ENCODE measurements at places on chromosomes 2 and 18. TPM values are rescaled to one million over a fixed set of nuclear protein-coding genes. Genes with fewer than 3 reads are reported as not detected.

DNA sequence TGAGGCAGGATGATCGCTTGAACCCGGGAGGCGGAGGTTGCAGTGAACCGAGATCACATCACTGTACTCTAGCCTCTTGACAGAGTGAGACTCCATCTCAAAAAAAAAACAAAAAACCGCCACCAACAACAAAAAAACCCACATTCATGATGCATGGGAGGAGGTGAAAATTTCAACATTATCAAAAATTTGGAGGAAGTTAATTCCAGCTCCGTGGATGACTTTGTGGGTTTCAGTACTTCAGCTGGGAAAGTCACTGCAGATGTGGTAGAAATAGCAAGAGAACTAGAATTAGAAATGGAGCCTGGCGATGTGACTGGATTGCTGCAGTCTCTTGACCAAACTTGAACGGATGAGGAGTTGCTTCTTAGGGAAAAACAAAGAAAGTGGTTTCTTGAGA lies 74.3 kb downstream of the PRKCE start:
- H3K4me1 ChIP-seq, result peaks cover 16% of the 10 kb centered on the region
- H3K27ac ChIP-seq, result no peak overlapping the region
- H3K36me3 ChIP-seq, result no peaks in the 10 kb centered on the region
- H3K4me3 ChIP-seq, result no peak overlapping the region
- no peak for DNase-seq

GRCh38 chr2:182066400-182067087 lies 80.9 kb downstream of the PPP1R1C start:
- no peak overlapping the region for H3K4me3 ChIP-seq
- no peaks in the 10 kb centered on the region for H3K4me1 ChIP-seq
- H3K36me3 ChIP-seq, result no peaks in the 10 kb centered on the region
- H3K27ac ChIP-seq, result no peak overlapping the region
- DNase-seq, result no peak

GRCh38 chr2:36740061-36740460 lies 43.6 kb downstream of the VIT start:
- no peaks in the 10 kb centered on the region for H3K4me1 ChIP-seq
- H3K4me3 ChIP-seq, result no peak overlapping the region
- H3K36me3 ChIP-seq, result no peaks in the 10 kb centered on the region
- DNase-seq, result no peak

GRCh38 chr18:77004555-77005380 lies 127.8 kb downstream of the MBP start:
- H3K36me3 ChIP-seq, result peaks cover 3% of the 10 kb centered on the region
- no peaks in the 10 kb centered on the region for H3K27me3 ChIP-seq
- H3K4me1 ChIP-seq, result peaks cover 31% of the 10 kb centered on the region
- H3K27ac ChIP-seq, result no peak overlapping the region

GRCh38 chr2:133733901-133734255 lies 165.6 kb upstream of the NCKAP5 start:
- no peaks in the 10 kb centered on the region for H3K27me3 ChIP-seq
- DNase-seq, result no peak
- H3K27ac ChIP-seq, result no peak overlapping the region
- H3K4me1 ChIP-seq, result no peaks in the 10 kb centered on the region
- no peaks in the 10 kb centered on the region for H3K36me3 ChIP-seq

DNA sequence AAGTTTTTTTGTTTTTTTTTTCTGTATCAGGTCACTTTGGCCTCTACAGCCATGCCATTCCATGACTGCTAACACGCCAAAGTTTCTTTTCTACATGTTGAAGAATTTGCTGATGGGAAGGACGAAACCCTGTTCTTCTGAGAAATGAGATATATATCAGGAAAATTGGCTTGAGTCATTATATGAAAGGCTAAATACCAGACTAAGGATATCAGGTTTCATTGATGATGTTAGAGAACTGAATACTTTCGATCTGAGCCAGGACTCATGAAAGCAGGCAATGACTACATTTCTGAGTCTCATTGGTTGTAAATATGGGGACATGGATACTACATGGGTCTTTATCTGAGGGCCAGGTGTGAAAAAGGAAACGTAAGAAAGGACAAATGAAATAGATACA lies 181.4 kb downstream of the OSR1 start:
- no peaks in the 10 kb centered on the region for H3K4me1 ChIP-seq
- H3K36me3 ChIP-seq, result no peaks in the 10 kb centered on the region
- no peak overlapping the region for H3K4me3 ChIP-seq
- H3K27ac ChIP-seq, result no peak overlapping the region
- no peaks in the 10 kb centered on the region for H3K27me3 ChIP-seq

GRCh38 chr18:73959352-73959751 lies 188.3 kb downstream of the FBXO15 start:
- H3K4me1 ChIP-seq, result peaks cover 14% of the 10 kb centered on the region
- no peak overlapping the region for H3K27ac ChIP-seq
- DNase-seq, result no peak
- H3K27me3 ChIP-seq, result no peaks in the 10 kb centered on the region

UGT1A10 gene
- not detected for total RNA-seq

DNA sequence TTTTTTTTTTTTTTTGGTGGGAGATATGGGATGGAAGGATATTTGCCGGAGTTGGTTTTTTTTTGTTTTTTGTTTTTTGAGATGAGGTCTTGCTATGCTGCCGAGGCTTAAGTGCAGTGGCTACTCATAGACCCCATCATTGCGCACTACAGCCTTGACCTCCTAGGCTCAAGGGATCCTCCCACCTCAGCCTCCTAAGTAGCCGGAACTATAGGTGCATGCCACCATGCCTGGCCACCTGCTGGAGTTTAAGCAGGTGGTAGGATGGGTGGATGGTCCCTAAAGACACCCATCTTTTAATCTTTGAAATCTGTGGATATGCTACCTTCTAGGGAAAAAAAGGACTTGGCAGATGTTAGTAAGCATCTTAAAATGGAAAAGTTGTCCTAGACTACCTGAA lies 169.8 kb downstream of the TGIF1 start:
- peaks cover 32% of the 10 kb centered on the region for H3K4me1 ChIP-seq
- no peak for DNase-seq
- H3K36me3 ChIP-seq, result no peaks in the 10 kb centered on the region
- H3K27ac ChIP-seq, result no peak overlapping the region

DNA sequence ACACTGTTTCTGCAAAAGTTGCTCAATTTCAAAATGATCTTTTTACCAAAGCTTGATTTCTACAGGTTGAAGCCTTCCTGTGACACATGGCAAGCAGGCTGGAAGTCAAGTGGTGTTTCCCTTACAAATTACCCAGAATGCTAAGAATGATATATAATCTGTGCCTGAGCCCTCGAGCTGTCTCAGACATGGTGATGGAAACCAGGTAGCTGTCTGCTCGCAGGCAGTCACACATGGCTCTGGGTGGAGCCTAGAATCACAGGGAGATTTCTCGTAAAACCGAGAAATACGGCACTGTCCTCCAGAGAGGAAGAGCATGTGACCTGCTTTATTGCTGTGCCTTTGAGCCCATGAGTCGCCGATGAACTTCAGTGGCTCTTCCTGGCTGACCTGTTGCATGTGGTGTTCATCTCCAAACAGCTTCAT lies 392.9 kb downstream of the ZNF521 start:
- no peaks in the 10 kb centered on the region for H3K4me1 ChIP-seq
- no peak for DNase-seq
- H3K36me3 ChIP-seq, result no peaks in the 10 kb centered on the region
- no peaks in the 10 kb centered on the region for H3K27me3 ChIP-seq
- H3K4me3 ChIP-seq, result no peak overlapping the region

DNA sequence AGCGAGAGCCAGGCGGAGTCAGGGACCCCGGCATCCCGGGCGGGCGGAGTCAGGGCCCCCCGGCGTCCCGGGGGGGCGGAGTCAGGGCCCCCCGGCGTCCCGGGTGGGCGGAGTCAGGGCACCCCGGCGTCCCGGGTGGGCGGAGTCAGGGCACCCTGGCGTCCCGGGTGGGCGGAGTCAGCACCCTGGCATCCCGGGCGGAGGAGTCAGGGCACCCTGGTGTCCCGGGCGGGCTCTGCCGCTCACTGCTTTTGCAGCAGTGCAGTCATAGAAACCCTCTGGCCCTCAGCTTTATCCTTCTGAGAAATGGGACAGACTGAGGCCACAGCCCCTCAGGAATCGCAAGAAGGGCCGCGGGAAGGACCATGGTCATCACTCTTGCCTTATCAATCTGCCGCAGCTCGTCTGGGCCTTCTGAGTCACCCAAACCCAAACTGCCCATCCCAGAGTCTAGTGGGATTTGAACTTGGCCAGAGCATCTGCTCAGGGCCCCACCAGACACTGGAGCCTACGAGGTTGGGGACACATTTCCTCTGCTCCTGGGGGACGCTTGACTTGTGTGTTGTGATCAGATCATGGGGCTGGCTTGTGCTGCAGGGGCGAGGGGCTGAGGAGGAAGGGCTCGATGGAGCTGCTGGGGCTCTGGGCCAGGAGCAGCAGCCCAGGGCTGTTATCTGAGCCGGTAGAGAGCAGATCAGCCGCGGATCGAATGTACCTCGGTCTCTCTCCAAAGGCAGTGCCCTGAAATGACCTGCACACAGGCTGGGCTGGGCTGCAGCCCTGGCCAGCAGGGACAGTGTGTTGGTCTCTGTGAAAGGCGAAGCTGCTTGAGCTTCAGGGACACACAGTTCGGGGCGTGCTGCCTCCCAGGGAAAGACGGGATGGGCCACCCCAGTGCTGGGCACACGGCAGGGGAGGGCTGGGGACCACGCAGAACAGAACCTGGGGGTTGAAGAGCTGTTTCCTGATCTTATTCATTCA lies 290.1 kb upstream of the HDAC4 start:
- H3K4me1 ChIP-seq, result no peaks in the 10 kb centered on the region
- peaks cover 2% of the 10 kb centered on the region for H3K27me3 ChIP-seq
- DNase-seq, result no peak
- H3K36me3 ChIP-seq, result no peaks in the 10 kb centered on the region
- H3K27ac ChIP-seq, result no peak overlapping the region

- DNase-seq, result no peak
- no peak overlapping the region for H3K4me3 ChIP-seq
- no peaks in the 10 kb centered on the region for H3K27me3 ChIP-seq
- H3K36me3 ChIP-seq, result peaks cover 31% of the 10 kb centered on the region
- peaks cover 16% of the 10 kb centered on the region for H3K4me1 ChIP-seq
Measured at GRCh38 chr18:20996418-20996817, 115.2 kb downstream of the ROCK1 start.

UGT1A4 gene
- not detected for total RNA-seq

- H3K27me3 ChIP-seq, result no peaks in the 10 kb centered on the region
- H3K4me3 ChIP-seq, result no peak overlapping the region
- H3K36me3 ChIP-seq, result peaks cover 4% of the 10 kb centered on the region
- no peak for DNase-seq
- H3K27ac ChIP-seq, result no peak overlapping the region
Measured at GRCh38 chr2:181371782-181372645, 85.2 kb upstream of the ITGA4 start.

DNA sequence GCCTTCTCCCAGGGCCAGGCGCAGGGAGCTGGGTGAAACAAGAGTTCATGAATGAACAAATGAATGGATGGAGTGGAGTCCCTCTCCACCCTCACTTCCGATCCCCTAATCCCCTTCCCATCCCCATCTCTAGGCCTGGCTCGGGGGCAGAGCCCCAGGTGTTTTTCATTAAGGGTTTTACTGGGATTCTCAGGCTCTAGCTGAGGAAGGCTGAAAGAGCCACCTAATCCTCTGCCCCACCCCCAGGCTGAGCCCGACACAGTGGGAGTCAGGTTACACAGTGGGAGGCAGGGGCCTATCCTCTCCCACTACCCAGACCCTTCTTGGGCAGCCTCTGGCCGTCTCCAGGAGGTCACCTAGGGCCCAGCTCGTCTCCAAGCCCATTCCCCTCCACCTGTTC lies 36.1 kb downstream of the SDC1 start:
- no peaks in the 10 kb centered on the region for H3K4me1 ChIP-seq
- H3K36me3 ChIP-seq, result no peaks in the 10 kb centered on the region
- DNase-seq, result no peak

DNA sequence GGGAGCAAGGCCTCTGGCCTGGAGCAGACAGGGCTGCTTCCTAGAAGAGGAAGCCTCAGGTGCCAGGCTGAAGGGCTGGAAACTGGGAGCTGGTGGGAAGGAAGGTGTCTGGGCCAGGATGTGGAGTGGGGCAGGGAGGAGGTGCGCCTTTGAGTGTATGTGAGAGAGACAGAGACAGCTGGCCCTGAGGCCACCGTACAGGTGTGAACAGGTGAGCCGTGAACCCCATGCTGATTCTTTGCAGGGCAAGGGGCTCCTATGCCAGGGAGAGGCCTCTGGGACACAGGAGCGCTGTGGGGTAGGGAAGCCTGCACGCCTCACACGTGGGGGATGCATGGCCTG lies 16.3 kb downstream of the ZFP36L2 start:
- DNase-seq, result no peak
- H3K36me3 ChIP-seq, result no peaks in the 10 kb centered on the region
- H3K4me1 ChIP-seq, result peaks cover 32% of the 10 kb centered on the region
- no peak overlapping the region for H3K4me3 ChIP-seq

CCDC74B gene
- total RNA-seq, result 1.8 TPM

GRCh38 chr2:126534478-126534877 lies 121.5 kb upstream of the GYPC start:
- H3K27ac ChIP-seq, result no peak overlapping the region
- H3K36me3 ChIP-seq, result no peaks in the 10 kb centered on the region
- no peak for DNase-seq
- H3K4me1 ChIP-seq, result peaks cover 19% of the 10 kb centered on the region
- no peaks in the 10 kb centered on the region for H3K27me3 ChIP-seq
- H3K4me3 ChIP-seq, result no peak overlapping the region

DNA sequence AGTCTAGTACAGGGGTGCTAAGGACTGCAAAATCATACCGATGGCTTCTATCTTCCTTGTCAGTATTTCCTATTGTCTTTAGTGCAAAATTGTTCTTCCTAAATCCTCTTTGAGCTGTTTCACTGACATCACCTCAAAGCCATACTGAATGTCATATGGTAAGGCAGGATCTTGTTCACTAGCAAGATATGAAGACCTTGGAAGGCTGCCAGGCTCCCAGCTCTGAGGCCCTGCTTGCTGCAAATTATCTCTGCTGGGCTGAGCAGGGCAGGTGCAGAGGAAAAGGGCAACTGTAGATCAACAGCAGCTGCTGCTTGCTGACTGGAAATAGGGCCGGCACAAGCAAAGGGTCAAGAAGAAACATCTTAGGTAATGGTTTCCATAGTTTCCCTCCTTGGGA lies 58.2 kb downstream of the PMAIP1 start:
- H3K36me3 ChIP-seq, result no peaks in the 10 kb centered on the region
- no peak overlapping the region for H3K27ac ChIP-seq
- H3K4me3 ChIP-seq, result no peak overlapping the region
- no peaks in the 10 kb centered on the region for H3K27me3 ChIP-seq
- no peak for DNase-seq
- peaks cover 19% of the 10 kb centered on the region for H3K4me1 ChIP-seq

- no peak for DNase-seq
- peaks cover 30% of the 10 kb centered on the region for H3K27me3 ChIP-seq
- peaks cover 15% of the 10 kb centered on the region for H3K4me1 ChIP-seq
- H3K27ac ChIP-seq, result no peak overlapping the region
Measured at GRCh38 chr2:168912901-168913369, 11.8 kb downstream of the G6PC2 start.

KYNU gene
- not detected for total RNA-seq
